ENCODE measurements at places on chromosomes 1 and 21.
A peak's percentile ranks its signal among the peaks of the same experiment; 100 is the strongest.

DNA sequence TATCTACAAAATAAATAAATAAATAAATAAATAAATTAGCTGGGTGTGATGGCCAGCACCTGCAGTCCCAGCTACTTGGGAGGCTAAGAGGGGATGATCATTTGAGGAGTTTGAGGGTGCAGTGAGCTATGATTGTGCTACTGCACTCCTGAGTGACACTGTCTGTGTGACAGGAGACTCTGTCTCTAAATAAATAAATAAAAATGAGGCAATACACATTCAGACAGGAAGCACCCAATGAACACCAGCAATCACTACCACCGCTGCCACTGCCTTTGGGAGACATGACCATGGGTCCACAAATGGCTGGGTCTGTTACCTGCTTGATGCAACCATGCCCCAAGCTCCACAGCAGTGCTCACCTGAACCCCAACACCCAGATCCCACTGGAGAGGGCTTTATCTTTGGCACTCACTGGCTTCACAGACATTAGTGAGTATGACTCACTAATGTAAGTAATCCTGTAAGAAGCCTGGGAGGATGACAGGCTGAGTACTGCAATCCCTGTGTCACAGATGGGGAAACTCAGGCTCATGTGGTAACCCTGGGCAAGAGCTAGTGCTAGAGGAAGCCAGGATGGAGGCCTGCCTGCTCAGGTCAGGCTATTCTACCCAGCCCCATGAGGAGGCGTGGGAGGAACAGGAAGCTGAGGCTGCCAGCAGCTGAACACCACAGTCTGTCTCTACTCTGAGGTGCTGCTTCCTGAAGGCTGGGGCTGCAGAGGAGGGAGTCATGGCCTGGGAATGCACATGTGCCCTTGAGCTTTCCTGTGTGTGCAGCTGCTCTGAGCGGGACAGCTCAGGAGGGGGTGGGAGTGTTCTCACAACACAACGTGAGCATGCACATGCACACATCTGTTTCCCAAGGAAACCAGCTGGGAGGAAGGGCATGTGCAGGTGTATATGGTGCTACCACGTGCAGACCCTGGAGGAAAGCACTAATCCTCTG, 43.0 kb downstream of the SLC9A1 start:
- peak overlapping the region; percentile 50 for H3K27ac ChIP-seq
- no peaks in the 10 kb centered on the region for H3K27me3 ChIP-seq
- H3K4me3 ChIP-seq: no peak overlapping the region
- peak; percentile 51 for DNase-seq
- no peaks in the 10 kb centered on the region for H3K36me3 ChIP-seq
- H3K4me1 ChIP-seq: peaks cover 17% of the 10 kb centered on the region

DNA sequence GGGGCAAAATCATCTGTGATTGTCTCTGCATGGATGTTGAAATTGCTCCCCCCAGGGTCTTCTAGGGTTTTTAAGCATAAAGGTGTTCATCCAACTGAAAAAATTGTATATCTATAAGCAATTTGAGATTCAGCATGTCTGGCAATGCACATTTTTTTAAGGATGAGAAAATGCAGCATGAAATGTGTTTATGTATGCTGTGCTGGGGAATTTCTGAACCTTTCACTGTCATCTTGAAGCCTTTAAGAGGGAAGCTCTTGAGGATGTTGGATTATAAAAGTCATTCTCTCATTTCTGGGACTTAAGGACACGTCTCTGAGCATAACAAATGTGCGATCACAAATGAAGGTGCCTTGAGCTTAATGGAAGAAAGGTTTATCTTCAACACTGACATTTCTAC, 9.4 kb downstream of the OVAAL start:
- H3K27ac ChIP-seq: no peak overlapping the region
- no peak overlapping the region for H3K4me3 ChIP-seq
- no peaks in the 10 kb centered on the region for H3K4me1 ChIP-seq
- no peaks in the 10 kb centered on the region for H3K27me3 ChIP-seq

GRCh38 chr21:35226328-35226727, 177.2 kb upstream of the RUNX1 start:
- DNase-seq: no peak
- H3K4me1 ChIP-seq: peaks cover 25% of the 10 kb centered on the region
- H3K36me3 ChIP-seq: no peaks in the 10 kb centered on the region
- no peak overlapping the region for H3K27ac ChIP-seq

GRCh38 chr1:158962983-158963382, 31.6 kb downstream of the PYHIN1 start:
- H3K27me3 ChIP-seq: no peaks in the 10 kb centered on the region
- H3K4me1 ChIP-seq: no peaks in the 10 kb centered on the region

DNA sequence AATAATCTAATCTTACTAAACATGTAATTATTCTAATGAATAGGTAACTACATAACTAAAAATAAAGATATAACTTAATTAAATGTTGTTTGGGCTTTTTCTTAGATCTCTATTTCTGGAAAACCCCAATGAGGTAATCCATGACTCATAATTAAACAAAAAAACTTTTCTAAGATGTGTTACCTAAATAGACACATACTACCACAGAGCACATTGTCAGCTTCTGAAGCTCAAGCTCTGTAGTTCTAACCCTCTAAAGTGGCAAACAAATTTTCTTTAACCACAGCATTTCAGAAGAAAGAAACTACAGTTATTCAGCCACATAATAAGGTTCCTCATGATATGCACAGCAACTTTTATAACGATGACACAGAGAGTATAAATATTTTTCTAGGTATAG, 4.2 kb downstream of the OR6K3 start:
- H3K27ac ChIP-seq: no peak overlapping the region
- H3K4me1 ChIP-seq: no peaks in the 10 kb centered on the region

GRCh38 chr1:40818264-40818961, 34.8 kb downstream of the KCNQ4 start:
- peak overlapping the region; percentile 36 for H3K27ac ChIP-seq
- peaks cover 5% of the 10 kb centered on the region for H3K4me1 ChIP-seq

- no peaks in the 10 kb centered on the region for H3K27me3 ChIP-seq
- no peak overlapping the region for H3K27ac ChIP-seq
- no peaks in the 10 kb centered on the region for H3K4me1 ChIP-seq
- no peak for DNase-seq
- H3K36me3 ChIP-seq: no peaks in the 10 kb centered on the region
- no peak overlapping the region for H3K4me3 ChIP-seq
These were observed 84.5 kb downstream of the POU2F1 start for GRCh38 chr1:167305059-167305705.

DNA sequence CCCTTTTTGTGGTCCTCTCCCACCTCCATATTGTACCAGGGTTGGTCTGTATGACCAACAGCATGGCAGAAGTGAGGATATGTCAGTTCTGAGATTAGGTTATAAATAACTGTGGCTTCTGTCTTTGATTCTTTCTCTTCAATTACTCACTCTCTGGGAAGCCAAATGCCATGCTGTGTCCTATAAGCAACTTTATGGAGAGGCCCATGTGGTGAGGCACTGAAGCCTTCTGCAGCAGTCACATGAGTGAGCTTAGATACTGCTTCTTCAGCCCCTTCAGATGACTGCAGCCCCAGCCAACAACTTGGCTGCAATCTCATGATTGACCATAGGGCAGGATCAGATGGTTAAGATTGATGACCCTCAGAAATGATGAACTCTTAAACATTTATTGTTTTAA, 34.0 kb upstream of the SAMD13 start:
- H3K27ac ChIP-seq: no peak overlapping the region
- no peaks in the 10 kb centered on the region for H3K4me1 ChIP-seq
- no peak for DNase-seq
- no peaks in the 10 kb centered on the region for H3K36me3 ChIP-seq
- H3K27me3 ChIP-seq: no peaks in the 10 kb centered on the region

- H3K27me3 ChIP-seq: no peaks in the 10 kb centered on the region
- no peaks in the 10 kb centered on the region for H3K4me1 ChIP-seq
- no peaks in the 10 kb centered on the region for H3K36me3 ChIP-seq
These were observed 293.5 kb downstream of the MRPL39 start for GRCh38 chr21:25313829-25314228.

DNA sequence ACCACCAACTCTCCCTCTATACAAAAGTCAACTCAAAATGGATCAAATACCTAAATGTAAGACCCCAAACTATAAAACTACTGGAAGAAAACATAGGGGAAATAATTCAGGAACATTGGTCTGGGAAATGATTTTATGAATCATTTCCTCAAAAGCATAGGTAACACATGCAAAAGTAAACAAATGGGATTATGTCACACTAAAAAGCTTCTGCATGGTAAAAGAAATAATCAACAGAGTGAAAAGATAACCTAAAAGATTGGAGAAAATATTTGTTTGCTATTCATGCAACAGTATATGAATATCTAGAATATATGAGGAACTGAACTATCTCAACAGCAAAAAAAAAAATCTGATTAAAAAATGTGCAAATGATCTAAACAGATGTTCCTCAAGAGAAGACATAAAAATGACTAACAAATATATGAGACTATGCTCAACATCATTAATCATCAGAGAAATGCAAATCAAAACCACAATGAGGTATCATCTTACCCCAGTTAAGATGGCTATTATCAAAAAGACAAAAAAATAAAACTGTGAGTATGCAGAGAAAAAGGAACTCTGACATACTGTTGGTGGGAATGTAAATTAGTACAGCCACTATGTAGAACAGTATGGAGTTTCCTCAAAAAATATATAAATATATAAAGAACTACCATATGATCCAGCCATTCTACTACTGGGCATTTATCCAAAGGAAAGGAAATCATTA, 47.8 kb downstream of the VCAM1 start:
- no peaks in the 10 kb centered on the region for H3K36me3 ChIP-seq
- H3K4me1 ChIP-seq: no peaks in the 10 kb centered on the region
- no peak for DNase-seq
- no peak overlapping the region for H3K27ac ChIP-seq
